ENCODE measurements at places on chromosomes 3 and 15.
A peak's percentile ranks its signal among the peaks of the same experiment; 100 is the strongest.

DNA sequence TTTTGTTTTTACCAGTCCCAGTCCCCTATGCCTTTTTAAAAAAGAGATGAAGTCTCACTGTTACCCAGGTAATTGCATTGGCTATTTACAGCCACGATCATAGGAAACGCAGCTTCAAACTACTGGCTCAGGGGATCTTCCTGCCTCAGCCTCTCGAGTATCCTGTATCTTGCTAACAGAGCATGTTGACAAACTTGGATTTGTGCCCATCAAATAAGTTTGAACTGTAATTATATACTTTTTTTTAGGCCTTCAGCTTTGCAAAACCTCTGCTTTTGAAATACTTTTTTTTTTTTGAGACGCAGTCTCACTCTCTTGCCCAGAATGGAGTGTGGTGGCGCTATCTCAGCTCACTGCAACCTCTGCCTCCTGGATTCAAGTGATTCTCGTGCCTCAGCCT, 3.0 kb upstream of the EDEM1 start:
- no peak for DNase-seq

DNA sequence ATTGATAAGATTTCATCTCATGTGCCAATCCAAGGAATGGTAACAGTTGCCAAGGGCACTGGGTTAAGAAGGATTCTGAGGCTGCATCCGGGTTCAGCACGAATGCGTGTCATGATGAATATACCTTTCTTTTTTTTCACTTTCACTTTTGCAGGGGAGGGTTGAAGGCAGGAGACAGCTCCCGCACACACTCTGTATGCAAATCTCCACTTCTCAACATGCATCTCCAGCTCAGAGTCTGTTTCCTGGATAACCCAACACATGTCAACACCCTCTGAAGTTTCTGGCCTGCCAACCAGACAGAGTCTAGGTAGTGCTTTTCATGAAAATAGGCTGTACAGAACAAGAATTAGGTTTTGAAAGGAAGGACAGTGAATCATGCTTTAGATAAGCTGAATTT, 21.6 kb downstream of the B4GALT4 start:
- DNase-seq: no peak

GRCh38 chr15:47813748-47814384, 96.6 kb downstream of the SEMA6D start:
- no peak for DNase-seq

GRCh38 chr3:21274079-21274571, 476.9 kb downstream of the ZNF385D start:
- no peak for DNase-seq

GRCh38 chr15:44102675-44103254, 92.3 kb downstream of the FRMD5 start:
- DNase-seq: no peak

DNA sequence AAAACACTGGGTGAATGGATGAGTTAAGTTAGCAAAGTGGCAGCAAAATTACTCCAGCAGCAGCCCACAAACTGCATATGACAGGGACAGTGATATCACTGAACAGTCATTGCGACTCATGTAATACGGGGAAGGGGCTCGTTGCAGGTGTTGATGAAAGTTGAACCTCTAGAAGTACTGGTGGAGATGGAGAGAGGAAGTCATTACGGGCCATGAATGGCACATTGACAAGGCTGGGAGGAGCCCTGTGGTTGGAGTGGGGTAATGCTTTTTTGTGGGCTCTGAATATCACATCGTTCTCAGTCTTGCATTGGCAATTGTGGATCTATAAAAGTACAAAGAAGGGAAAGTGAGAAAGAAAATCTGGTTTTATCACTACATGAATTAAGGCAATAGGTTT, 278.1 kb downstream of the ZPLD1 start:
- DNase-seq: peak; percentile 1

- DNase-seq: no peak
Observed at GRCh38 chr3:126021702-126022101, 52.7 kb downstream of the ROPN1B start.

DNA sequence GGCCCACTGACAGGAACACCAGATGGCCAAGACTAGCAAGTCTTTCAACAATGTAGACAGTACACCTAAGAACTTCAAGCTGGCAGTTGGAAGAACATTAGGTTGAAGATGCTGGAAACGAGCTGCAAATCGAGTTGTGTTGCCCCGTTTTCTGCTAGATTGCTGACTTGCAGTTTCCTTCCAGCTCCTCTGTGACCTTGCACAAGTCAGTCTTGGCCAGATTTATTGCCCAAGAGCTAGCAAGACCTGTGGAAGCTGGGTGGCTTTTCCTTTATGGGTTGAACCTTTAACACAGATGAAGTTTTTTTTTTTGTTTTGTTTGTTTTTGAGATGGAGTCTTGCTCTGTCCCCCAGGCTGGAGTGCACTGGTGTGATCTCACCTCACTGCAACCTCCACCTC, 2.9 kb upstream of the RBM6 start:
- DNase-seq: no peak

DNA sequence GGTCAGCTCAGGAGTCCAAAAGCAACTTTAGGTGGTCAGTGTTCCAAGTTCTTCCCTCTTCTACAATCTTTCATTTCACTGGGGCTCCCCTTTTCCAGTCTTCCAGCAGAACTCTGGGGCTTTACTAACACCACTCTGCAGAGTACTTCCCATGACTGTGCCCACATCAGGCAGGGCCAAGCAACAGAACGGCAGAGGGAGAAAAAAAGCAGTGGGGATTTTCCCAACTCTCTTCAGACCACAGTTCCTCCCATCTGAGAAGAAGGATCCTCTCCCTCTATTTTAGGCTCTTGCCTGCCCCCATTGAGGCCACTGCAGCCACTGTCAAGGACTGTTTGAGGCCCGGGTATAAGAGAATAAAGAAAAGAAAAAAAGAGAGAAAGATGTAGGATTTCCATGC, 70.7 kb downstream of the TTBK2 start:
- no peak for DNase-seq

GRCh38 chr15:73009066-73010056, 42.9 kb upstream of the NEO1 start:
- no peak for DNase-seq

DNA sequence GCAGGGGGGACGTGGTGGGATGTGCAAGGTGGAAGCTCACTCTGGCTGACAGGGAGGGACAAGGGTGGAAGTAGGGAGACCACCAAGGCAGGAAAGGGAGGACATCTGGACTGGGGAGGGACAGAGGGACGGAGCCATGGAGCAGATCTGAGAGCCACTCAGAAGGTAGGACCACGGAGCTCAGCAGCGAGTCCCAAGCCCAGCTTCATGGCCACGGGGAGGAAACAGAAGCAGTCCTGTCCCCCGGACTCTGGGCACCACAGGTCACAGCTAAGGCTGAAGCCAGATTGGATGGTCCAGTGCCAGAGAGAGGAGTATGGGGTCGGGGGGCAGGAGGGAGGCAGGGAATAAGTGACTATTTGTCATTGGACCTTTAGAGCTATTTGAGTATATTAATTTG, 220.1 kb downstream of the TBC1D2B start:
- DNase-seq: no peak

GRCh38 chr3:69882560-69882959, 117.0 kb upstream of the SAMMSON start:
- DNase-seq: no peak

DNA sequence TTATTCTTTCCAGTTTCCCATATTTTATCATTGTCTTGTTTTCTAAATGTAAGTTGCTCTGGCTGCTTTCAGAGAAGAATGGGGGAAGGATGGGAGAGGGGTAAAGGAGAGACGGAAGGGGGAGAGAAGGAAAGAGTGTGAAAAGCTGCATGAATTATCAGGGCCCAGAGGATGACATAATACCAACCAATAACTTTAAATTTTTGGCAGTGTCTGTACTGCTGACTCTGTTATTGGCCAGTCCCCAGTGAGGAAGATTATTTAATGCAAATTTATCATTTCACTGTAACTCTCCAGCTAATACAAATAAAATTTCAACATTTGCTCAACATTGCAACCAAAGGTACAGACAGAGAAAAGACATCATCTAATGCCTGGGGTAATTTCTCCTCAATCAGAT, 551.7 kb upstream of the CFAP20DC start:
- no peak for DNase-seq

DNA sequence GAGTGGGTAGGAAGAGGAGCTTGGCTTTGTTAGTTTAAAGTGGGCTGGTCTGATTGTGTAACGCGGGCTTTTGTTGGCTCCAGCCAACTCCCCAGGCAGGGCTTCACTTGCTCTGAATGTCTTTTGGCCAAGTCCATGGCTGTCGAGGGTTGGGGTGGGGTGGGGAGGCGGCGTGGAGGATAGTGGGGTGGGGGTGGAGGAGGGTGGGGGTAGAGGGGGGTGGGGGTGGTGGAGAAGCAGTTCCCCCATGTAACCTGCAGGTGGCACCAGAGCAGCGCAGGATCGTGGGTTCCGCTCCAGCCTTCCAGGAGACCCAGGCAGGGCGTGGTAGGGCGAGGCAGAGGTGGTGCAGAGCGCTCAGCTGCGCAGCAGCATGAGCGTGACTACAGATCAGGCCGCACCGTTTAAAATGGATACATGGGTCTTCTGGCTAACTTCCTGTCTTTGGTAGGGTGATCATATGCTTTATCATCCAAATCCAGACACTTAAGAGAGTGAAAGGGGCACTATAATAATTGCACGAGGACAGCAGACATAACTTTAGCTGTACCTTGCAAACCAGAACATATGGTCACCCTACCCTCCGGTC, 28.3 kb downstream of the GOLGA6A start:
- peak; percentile 65 for DNase-seq

- DNase-seq: no peak
Observed at GRCh38 chr3:188349933-188350332, 196.0 kb downstream of the LPP start.

DNA sequence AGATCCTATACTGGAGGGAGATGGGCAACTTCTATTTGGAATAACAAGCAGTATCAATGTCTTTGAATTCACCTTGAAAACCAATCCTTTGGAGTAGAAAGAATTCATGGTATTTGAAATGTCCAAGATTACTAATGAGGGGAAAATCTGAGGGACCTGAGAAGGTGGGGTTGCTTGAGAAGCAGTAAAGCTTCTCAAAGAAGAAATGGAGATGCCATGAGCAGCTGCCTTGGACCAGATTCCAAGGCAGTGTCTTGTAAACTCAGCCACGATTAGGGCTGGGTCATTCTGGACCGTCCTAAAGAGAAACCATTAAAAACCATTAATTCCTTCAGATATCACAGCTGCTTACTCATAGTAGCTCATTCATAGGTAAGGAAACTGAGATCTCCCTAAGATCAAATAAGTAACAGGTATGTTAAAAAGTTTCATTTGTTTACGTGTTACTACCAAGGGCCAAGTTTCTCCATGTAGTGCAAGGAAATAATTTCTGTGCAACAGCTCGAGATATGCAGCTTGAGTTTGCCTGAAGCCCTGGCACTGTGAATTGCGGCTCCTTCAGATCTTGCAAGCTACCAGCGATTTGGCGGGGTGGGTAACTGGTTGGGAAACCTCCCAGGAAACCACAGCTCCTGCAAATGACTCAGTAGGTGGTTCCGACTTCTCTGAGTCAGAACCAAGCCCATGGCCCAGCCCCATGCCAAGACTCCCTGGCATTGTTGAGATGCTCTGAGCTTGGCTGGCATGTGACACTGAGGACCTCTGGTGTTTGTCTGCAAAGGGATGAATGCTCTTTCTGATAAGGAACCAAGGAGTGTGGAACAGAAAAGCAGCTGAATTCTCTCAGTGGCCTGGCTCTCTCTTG, 296.8 kb downstream of the RORA start:
- DNase-seq: peak; percentile 43

GRCh38 chr3:105984837-105985236, 116.0 kb upstream of the CBLB start:
- DNase-seq: no peak

DNA sequence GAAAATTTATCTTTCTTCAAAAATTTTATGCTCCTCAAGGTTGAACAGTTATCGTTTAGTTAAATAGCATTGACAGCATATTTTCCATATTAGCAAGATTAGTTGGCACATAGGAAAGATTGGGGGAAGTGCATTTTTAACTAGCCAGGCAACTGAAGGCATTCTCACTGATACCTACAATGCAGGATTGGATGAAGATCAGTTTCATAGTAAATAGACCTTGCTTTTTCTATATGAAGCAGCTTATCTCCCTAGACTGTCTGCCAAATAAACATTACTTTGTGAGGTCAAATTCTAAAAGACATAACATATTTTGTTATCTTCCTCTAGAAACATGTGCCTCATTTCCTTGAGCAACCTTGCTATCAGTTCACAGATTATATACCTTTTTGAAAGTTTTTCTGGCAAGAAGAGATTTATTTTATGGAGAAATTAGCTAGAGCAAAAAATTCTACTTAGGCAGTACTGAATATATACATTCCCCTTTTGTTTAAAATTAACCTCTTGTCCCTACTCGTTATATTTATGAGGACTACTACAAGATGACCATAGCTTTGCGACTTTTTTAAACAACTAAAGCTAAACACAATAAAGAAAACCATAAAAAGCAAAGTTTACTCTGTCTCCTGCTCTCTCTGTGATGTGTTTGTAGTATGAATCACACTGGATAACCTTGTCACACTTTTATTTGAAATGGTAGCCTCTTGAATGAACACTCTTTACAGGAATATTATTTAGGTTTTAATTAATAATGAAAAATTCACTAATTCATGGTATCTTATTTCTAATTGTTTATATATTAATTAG, 654.9 kb upstream of the TBL1XR1 start:
- DNase-seq: no peak

- no peak for DNase-seq
Observed at GRCh38 chr3:132561003-132561402, 36.1 kb upstream of the ACKR4 start.

- DNase-seq: no peak
Observed at GRCh38 chr15:28974142-28974541, 88.4 kb downstream of the APBA2 start.

DNA sequence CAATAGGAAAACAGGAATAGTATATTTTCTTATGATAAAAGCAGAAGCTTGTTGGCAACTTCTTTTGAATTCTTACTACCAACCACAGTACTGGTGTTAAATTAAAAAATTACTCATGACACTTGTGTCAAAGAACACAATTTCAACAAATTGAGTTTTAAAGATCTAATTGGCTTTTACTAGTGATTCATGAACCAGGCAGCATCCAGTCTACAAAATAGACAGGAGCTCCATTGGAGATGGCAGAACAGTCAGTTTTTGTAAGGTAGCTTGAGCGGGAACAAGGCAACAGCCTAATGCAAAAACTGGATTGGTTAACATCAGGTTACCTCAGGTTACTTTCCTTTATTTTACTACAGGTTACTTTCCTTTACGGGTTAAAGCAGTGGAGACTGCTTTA, 181.3 kb upstream of the THBS1 start:
- DNase-seq: no peak

DNA sequence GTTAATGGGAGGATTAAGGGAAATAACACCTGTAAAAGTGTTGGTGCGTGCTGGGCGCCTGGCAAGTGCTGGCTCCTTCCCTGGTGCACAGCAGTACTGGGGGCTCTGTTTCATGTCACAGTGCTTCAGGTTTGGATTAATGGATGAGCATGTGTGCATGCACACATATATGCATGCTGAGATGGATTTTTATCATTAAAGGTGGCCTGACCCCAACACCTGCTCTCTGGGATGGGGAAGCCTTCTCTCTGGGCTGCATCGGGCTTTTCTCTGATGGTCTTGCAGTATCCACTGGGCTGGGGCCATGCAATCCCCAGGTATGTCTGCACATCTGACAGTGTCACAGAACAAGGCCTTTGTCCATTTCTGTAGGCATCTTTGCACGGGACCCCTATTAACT, 127.5 kb upstream of the PLXNA1 start:
- no peak for DNase-seq

GRCh38 chr3:5874931-5875341, 687.4 kb downstream of the EDEM1 start:
- no peak for DNase-seq

- no peak for DNase-seq
Observed at GRCh38 chr15:51088585-51088984, 6.1 kb downstream of the TNFAIP8L3 start.

- DNase-seq: no peak
Observed at GRCh38 chr15:25786040-25786439, 77.1 kb downstream of the ATP10A start.
